ENCODE measurements at places on chromosomes 1 and 21.

GRCh38 chr1:164240081-164240480 lies 318.9 kb upstream of the PBX1 start:
- no peak for DNase-seq

- no peak for DNase-seq
Observed at GRCh38 chr1:155005076-155006011, 2.7 kb downstream of the ZBTB7B start.

DNA sequence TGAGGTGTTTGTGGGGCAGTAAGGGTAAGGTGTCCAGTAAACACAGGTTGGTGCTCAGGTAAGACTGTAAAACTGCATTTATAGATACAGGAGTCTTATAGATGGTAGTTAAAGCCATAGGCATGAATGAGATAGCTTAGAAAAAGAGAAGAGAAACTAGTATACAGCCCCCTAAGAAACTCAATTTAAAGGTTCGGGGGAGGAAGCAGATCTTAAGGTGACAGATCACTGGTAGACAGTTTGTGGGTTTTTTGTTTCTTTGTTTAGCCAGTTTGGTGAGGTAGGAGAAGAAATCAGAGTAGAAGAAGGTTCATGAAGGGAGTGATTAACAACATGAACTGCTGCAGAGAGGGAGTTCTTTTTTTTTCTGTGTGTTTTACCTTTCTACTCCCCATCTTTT lies 6.1 kb upstream of the AGO3 start:
- DNase-seq, result no peak

- DNase-seq, result no peak
Observed at GRCh38 chr21:41510500-41510899, 2.5 kb upstream of the TMPRSS2 start.

- DNase-seq, result no peak
Observed at GRCh38 chr1:79587229-79587628, 580.7 kb upstream of the ADGRL4 start.

DNA sequence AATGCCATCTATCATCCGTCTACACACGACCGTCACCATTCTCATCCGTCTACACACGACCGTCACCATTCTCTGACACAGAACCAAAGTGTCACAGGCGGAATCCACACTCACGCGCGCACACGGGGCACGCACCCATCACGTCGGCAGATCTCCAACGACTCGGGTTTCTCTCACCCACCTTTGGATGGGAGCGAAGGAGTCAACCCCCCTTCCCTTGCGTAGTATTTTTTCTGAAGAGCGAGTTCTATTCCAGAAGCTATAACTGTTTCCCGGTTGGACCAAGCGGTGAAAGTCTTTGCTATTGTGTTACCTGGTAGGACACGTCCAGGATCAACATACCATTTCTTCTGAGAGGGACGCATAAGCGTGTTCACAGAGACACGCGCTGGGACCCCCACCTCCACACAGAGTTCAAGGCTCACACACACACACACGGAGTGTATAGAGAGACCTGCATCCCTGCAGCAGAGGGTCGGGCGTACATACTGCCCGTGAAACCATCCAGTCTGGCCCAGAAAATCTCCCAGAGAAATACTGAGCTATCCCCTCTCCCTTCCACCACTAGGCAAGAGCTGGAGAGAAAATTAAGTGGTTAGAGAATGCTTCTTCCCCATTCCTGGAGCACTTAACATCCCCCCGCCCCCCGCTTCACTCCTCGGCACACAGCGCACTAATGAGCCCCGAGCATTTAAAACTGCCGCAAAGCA lies 741 bp downstream of the DUSP10 start:
- DNase-seq, result no peak

Measured in H1 (cell line).